Hematopoietic multipotent progenitor cell treated with erythropoietin and hydrocortisone succinate and interleukin-3 and kit ligand, for 4 days (in vitro differentiated cells): ENCODE measurements at places on chromosomes 6 and 20.

- DNase-seq = no peak
Observed at GRCh38 chr20:17646961-17647301, 35.1 kb downstream of the RRBP1 start.

DNA sequence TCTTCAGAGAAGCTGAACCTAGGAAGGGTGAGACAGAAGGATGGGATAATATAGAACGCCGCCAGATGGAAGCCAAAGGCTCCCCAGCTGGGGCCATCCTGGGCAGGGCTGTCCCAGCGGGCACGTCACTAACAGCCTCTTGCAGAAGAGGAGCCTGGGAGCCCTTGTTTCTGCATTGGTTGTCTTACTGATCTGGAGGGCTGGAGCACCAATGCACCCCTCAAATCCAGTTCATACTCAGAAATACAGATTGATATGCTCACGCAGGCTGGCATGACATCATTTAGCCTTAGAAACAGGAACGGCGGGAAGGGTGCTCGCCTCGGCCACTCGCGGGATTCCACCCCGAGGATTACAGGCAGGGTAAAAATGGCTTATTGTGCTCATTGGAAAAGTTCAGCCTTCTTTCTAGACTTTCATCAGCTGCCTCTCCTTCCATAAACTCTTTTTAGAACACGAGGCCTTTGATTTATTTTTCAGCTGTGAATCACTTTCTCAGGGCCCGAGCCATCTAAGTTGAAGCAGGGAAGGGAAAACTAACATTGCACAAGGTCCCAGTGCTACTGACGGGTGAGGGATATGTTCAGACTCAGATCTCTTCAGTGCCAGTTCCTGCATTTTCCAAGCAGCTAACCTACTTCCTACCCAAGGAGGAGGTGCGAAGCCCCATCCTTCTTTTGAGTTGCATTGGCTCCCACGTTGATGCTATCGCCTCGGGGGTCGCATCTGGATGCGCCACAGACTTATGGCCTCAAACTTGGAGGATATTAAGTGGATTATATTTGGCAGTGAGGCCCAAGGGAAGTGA is 82.3 kb downstream of the GMPR start:
- DNase-seq = no peak

- no peak for DNase-seq
Observed at GRCh38 chr6:14286144-14286543, 168.6 kb downstream of the CD83 start.

DNA sequence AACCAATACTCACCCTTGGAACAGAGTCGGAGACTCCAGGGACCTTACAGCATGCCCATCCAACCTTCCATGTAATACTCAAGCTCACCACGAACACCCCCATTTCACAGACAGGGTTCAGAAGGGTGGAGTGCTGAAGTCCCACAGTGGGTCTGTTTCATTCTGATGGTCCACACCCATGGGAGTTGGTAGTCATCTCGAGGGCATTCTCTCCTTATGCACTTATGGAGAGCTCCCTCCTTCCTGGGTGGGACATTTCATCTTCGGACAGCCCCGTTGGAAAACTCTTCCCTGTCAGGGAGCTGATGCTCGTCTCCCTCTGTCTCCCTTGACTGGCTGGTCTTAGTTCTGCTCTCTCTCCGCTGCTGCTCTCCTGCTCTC is 38.9 kb downstream of the COX4I2 start:
- peak; percentile 60 for DNase-seq

- no peak for DNase-seq
Observed at GRCh38 chr6:5359417-5359816, 98.1 kb downstream of the FARS2 start.
